ENCODE measurements at places on chromosomes 7 and 10. TPM values are rescaled to one million over a fixed set of nuclear protein-coding genes. Genes with fewer than 3 reads are reported as not detected.

DNA sequence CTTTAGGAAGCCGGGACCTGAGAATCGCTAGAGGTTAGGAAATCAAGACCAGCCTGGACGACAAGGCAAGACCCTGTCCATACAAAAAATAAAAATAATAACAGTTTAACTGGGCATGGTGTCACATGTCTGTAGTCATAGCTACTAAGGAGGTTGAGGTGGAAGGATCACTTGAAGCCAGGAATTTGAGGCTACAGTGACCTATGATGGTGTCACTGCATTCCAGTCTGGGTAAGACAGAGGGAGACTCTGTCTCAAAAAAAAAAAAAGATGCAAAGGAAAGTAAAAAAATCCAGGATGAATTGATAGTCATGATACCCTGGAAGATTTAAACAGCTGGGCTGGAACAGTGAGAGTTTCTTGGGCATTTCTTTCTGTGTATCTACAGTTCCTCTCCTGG is 463.2 kb downstream of the GALNT17 start:
- DNase-seq: no peak

DNA sequence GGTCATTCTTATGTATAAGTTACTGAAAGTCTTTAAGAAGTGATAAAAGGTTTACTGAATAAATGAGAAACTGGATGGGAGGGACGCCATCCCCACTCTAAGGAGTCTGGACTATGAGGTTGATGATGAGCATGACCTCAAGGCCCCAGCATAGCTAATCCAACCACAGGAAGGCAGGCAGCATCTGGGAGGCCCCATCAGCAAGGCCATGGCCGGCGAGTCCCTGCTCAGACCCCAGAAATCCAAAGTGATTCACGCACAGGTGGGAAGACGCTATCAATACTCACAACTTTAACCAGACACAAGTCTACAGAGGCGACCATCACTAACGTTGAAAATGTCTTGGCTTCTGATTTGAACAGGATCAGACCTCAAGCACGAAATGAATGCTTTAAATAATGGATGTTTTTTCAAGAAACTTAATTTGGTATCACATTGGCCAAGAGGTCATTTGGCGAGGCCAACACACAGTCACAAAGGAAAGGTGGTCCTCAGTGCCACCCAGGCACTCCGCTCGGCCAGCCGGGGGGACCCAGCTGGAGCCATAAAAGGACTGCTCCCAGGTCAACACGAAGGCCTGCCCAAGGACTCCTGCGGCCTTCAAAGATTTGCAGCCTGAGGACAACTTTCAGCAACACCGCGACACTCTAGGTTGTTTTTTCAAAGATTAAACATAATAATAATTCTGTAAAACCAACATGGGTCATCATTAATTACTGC is 228.5 kb downstream of the PTPRN2 start:
- no peak for DNase-seq

DNA sequence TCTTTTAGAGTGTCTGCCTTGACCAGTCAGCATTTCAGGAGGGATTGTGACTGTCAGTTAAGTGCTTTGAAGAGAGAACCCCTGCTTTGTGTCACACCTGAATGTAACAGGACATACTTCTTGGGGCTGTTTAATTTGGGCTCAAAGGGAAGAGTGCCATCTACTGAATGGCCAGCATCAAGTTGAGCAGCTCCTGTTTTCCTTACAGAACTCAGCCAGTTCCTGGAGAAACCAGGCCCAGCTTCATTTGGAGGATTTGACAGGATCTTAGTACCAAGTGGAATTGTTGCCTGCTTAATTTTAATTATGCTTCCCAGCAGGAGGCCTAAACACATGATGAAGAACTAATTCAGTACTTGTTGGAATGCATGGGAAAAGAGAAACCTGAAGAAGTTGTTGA is 8.3 kb downstream of the ADD3 start:
- no peak for DNase-seq

DNA sequence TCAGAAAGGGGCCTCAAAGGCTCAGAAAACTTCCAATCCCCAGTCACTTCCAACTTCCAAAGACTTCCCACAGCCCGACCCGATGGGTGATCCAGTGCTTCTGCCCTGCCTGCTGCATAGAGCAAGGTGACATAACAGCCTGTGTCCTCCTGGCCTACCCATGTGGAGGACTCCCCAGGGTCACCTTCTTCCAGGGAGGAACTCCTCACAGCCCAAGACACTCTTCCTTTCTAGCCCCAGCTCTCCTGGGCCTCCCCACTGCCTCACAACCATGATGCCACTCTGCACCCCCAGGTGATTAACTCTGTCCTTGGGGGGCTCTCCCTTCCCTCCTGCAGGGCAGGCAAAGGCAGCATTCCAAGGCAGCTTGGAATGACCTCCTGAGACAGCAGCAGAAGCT is 158.4 kb upstream of the PDE1C start:
- no peak for DNase-seq

GRCh38 chr7:130990178-130990832 is 256.3 kb upstream of the KLF14 start:
- peak; percentile 75 for DNase-seq

DNA sequence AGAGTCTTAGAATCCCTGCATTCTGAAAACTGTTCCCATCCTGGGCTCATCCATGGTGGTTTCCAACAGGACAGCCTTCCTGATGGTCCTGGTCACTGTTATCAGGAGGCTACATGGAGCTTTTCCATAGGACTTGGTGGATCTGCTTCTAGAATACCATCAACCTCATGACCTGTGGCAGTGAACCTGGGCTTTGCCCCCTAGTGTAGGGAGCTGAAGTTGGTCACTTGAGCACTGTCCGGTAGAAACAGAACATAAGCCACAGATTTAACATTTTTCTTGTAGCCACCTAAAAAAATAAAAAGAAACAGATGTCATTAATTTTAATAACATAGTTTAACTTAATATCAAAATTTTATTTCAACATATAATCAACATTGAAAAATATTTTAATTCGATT is 165.8 kb downstream of the TMEM178B start:
- DNase-seq: no peak

DNA sequence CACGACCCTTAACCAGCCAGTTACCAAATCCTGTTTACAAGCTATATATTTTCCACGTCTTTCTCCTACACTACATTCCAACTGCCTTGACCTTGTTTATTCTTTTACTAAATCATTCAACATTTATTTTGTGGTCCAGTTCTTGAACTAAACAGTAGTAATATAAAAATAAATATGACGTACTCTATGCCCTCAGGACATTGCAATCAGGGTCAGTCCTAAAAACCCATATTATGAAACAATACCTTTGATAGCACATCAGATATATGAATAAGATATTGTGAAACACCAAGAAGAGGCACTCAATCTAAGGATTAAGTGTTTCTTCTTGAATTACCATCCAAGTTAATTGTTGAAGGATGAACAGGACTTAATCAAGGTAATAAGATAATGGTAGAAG is 52.5 kb upstream of the WNT16 start:
- no peak for DNase-seq

- DNase-seq: no peak
Measured at GRCh38 chr10:72563327-72563932, 62.4 kb downstream of the MICU1 start.

DNA sequence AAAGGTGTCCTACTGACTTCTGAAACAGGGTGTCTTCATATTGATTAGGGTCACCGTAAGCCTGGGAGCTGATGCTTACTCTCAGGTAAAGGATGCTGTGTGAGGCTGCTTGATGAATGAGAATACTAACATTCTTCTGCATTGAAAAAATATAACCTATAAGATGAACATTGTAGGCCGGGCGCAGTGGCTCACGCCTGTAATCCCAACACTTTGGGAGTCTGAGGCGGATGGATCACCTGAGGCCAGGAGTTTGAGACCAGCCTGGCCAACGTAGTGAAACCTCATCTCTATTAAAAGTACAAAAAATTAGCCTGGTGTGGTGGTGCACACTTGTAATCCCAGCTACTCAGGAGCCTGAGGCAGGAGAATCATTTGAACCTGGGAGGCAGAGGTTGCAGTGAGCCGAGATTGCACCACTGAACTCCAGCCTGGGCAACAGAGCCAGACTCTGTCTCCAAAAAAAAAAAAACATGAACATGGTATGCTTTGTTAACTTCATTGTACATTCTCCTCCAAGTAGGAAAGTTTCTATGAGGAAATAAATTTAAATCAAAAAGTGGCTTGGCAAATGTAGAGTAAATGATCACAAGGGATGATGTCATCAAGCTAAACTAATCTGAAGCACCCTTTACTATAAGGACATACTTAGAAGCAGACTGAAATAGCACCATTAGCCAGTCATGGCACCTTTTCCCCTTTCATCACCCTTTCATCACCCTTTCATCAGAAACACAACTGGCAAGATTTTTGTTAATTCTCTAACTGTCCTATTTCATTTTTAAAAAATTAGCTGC is 1.5 kb upstream of the BRAF start:
- no peak for DNase-seq

- no peak for DNase-seq
Measured at GRCh38 chr7:75872073-75872782, 6.6 kb upstream of the RHBDD2 start.

- DNase-seq: peak; percentile 25
Measured at GRCh38 chr10:6089334-6090219, 743 bp downstream of the RBM17 start.

DNA sequence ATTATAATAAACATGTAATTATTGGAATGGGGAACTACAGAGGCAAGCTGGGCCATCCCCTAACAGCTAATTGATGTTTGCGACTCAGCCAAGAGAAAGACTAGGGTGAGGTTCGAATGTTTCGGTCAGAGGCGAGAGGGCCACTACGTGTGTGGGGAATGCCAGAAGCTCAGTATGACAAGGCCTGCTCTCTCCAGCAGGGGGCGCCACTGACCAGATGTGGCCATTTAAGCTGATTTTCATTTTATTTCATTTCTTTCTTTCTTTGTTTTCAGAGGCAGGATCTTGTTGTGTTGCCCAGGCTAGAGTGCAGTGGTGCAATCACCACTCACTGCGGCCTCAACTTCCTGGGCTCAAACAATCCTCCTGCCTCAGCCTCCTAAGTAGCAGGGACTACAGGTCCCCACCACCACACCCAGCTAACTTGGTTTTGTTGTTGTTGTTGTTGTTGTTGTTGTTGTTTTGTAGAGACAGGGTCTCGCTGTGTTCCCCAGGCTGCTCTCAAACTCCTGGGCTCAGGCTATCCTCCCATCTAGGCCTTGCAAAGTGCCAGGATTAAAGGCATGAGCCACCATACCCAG is 38.1 kb downstream of the TMEM130 start:
- DNase-seq: peak; percentile 12

DNA sequence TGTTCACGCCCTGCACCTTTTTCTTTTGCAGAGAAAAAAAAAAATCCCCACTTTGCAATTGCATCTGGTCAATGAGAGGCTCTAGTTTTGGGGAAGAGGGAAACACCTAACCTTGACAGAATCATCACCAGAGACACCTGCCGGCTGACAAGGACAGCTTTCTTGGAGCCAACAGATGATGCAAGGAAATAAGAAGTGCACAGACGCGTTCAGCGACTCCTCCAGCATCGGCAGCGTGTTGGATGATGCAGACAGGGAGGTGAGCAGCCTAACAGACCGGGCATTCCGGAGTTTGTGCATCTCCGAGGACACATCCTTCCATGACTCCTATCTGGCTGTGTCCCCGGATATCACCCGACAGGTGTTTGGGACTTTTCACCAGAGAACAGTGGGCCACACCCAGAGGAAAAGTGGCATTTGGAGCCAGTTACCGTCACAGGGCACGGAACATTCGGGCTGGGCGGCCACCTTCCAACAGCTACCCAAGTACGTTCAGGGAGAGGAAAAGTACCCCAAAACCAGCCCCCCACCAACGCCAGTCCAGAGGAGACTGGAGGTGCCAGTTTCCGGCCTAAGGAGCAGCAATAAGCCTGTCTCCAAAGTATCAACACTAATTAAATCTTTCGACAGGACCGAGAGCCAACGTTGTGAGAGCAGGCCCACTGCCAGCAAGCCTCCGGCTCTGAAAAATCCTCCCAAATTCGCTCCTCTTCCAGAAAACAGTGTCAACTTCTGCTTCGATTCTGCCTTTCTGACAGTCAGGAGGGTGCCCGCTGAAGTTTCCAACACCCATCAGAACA is 23.6 kb downstream of the C10orf71 start:
- no peak for DNase-seq

TNS3 gene
- 68.0 TPM for total RNA-seq

PPP1R3C gene
- total RNA-seq: 2.4 TPM

IL6 gene
- total RNA-seq: 10.8 TPM

Data from transverse colon (tissue), 4 donors.